ENCODE measurements at places on chromosomes 4 and X.

- DNase-seq, result no peak
These were observed 57.5 kb upstream of the SORCS2 start for GRCh38 chr4:7134737-7135388.

- DNase-seq, result peak; percentile 86
These were observed 503.3 kb upstream of the FAM241A start for GRCh38 chr4:111641813-111642579.

DNA sequence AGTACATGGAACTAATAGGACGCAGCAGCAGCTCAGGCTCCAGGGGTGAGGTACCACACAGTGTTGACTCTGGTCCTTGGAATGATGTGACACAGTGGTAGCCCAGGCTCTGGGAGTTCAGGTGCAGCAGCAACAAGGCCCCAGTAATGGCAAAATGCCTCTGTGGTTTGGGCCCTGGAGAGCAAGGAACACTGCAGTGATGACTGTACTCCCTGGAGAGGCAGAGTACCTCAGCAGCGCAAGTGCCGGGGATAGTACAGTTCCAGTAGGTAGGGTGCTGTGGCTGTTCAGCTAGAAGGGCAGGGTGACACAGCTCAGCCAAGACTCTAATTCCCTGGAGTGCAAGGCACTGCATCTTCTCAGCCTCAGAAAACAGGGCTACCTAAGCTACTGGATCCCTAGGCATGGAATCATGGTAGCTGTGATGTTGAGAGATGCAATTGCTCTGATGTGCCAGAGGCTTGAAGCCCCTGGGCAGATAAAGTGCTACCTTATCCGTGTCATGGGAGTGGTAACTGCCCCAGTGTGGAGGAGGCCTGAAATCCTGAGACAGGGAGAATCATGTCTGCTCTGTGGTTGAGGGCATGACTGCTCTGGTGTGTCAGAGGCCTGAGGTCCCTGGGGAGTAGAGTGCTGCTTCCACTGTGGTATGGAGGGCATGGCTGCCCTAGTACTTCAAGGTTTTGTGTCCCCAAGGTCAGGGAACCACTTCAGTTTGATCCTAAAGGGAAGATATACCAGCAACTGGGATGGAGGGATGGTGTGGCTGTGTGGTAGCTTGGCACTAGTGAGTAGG, 55.2 kb downstream of the AREG start:
- DNase-seq, result no peak

DNA sequence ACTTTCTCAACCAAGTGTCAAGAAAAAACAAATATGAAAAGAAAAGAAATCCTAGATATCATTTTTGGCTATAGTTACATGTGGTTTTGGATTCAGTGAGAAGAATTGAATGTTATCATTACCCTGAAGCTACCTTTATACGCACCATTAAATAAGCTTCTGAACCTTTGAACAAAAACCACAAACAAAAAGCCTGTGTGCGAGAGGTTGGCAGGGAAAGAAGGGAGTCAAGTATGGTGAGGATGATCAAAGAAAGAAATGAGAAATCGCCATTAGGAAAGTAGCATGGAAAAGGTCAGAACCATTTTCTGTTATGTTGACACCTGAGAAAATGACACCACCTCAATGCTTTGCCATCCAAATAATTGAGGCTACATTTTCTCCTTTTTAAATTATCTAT, 1.2 kb upstream of the SLC7A11 start:
- DNase-seq, result peak; percentile 38

GRCh38 chr4:178423366-178423765, 981.1 kb upstream of the AGA start:
- DNase-seq, result no peak

DNA sequence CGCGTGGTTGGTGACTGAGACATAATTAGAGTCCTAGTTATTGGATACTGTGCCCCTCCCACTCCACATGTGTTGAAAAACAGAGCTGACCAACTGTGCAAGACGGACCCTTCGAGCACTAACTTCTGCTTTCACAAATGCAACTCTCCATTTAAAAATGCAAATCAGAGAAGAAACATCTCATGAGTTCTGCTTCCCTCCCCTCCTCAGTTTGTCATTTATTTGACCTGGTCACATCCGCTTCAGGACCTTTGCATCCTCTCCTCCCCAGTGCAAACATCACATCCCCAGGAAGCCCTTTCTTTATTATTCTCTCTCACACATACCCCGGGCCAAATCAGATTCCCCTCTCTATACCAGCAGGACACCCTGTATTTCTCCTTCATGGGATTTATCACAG, 38.1 kb upstream of the NOCT start:
- DNase-seq, result no peak

DNA sequence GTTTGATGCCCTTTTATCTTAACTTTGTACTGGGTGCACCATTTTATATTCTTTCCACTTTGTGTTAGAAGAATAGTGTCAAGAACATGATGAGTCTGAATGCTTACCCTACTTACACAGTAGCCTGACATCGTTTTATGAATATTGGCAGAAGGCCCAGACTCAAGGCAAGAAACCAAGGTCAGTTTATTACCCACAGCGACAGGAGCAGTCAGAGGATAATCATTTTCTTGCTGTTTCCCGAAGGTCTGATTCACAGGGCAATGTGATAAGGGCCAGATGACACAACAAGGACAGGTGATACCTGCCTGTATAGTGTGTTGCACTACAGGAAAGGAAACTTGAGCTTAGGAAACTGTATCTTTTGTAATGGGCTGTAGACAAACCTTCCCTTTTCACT, 417.4 kb downstream of the SPOCK3 start:
- no peak for DNase-seq

DNA sequence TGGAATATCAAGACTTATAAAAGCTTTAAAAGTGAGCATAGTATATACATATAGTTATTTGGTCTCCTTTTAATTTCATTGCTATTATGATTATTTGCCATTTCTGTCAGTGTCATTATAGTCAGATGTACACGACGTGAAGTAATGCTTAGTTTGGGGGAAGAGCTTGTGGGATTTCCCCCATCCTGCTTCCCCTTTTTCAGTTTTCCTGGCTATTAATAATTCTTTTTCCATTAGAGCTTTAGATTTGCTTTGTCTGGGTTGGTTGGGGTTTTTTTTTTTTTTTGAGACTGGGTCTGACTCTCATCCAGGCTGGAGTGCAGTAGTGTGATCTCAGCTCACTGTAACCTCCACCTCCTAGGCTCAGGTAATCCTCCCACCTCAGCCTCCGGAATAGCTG, 5.4 kb downstream of the ABCE1 start:
- no peak for DNase-seq

DNA sequence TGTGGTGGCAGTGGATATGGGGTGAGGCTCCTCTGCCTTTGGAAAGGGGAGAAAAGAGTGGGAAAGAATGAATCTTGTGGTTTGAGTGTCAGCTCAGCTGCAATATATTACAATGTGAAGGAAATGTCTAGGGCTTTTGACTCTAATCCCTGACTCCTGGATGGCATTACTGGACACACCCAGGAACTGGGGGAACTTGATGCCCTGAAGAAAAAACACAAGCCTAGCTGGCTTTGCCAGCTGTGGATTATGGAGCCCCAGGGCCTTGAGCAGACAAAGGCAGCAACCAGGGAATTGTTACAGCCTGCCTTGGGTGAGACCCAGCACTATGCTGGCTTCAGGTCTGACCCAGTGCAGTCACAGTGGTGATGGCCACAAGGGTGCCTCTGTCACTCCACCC, 57.1 kb upstream of the CYSLTR1 start:
- no peak for DNase-seq

DNA sequence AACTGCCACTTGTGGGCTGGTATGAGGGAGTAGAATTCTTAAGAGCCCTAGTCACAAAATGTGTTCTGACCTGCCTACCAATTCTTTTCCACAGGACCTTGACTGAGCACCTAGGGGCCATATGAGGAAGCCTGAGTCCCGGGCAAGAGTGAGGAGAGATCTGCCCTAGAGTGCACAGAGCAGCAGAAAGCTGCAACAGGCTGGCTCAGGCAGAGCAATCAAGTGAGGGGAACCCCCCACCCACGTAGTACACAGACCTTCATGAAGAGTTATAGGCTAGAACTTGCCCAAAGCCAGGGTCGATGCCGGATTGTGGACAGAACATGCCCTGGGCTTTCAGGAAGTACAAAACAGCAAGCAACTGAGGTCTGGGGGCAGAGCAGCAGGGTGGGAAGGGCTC, 117.0 kb downstream of the SPOCK3 start:
- DNase-seq, result no peak

DNA sequence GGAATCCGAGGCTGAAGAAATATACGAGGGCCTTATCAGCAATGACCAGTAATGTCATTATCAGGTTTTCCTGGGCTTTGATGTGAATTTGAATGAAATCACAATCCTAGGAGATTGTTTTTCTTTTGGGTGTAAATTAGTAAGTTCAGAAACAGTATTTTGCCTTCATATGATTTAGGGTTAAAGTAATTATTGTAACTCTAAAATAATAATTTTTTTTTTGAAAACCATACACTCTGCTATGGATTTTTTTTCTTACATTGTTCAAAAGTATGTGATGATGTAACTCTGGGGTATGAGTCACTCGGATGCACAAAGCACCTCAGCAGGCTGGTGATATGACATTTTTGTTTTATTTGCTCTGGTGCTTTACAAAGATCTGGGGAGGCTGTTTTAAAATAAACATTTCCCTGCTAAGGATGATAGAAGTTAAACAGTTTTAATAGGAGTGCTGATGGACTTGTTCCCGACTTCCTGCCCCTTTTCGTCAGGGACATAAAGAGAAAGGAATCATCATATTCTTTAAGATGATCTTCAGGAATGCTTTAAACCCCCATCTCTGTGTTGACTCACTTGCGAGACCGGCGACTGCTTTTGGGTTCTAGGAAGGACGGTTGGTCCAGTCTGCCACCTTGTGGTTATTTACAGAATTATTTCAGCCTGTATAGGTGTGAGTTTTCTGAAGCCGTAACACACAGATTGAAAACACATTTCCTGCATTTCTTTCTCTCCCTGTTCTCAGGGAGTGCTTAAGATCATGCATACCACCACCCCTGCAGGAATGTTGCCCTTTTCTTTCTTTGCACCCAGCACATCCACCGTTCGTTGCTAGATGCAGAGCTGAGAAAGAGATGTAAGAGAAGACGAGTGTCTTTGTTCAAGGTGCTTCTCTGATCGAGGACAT, 72.5 kb downstream of the RAPGEF2 start:
- DNase-seq, result peak; percentile 54

- no peak for DNase-seq
These were observed 378.9 kb downstream of the SMARCA1 start for GRCh38 chrX:129144172-129145038.

DNA sequence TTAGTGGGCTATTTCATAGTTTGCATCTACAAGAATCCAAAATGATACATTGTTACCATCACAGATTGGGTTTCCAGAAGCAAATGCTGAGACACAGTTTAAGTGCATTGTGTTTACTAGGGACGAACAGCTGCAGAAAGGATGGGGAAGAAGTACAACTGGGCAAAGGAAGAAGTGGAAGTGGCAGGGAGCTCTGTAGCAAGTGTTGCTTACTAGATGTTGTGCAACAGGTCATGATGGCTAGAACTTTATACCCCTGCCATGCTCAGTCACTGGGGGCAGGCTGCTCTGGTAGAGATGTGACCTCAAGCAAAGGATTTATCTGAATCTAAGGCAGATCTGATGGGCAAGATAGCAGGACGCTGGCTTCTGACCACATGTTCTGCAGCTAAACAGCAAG, 76.1 kb upstream of the EMCN start:
- no peak for DNase-seq

GRCh38 chr4:52096048-52096447, 44.9 kb downstream of the SPATA18 start:
- no peak for DNase-seq

DNA sequence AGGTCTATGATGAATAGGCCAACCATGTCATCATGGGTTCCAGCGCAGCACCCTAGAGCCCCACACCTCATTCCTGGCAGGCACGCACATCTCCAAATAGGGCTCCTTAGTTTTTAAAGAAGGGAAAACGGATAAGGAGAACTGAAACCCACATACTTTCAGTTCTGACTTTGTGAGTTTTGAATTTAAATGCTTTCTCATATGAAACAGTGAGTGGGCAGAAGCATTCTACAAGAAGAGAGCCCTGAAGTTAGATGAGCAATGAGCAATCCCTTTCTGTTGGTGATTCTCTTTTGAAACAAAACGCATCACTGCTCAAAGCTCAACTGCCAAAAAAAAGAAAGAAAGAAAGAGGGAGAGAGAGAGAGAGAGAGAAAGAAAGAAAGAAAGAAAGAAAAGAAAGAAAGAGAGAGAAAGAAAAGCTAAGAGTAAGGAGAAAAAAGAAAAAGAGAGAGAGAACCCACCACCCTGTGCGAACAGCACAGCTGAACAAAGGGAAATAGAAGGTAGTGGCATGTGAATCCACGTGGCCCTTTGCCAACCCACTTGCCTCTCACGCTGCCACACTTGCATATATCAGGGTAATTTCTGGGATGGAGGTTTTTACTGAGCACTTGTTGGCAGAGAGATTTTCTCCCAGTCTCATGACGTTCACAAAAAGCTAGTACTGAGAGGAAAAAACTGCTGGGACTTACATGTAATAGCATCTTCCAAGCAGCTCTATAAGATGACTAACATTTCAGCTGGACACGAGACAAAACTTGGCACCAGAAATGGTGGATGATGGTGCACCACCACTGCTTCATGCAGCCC, 31.0 kb downstream of the TMSB4X start:
- DNase-seq, result no peak

- DNase-seq, result no peak
These were observed 36.6 kb downstream of the IGFBP7 start for GRCh38 chr4:57073559-57073958.

DNA sequence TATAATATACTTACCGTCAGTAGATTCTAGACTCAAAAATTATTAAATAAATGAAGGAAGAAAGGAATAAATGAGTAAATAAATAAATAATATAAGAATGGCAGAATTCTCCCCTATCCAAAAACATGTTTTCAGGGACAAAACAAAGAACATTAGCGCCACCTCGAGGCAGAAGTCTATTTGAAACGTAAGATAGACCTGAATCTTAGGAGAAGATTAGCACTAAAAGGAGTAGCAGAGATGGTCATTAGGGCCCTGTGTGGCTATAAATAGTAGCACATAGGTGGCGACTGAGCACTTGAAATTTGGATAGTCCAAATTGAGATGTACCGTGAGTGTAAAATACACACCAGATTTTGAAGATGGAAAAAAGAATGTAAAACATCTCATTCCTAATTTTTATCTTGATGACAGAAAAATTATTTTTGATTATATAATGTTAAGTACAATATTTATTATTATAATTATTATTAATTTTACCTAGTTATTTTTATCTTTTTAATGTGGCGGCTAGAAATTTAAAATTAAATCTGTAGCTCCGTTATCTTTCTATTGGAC, 24.3 kb upstream of the SRD5A3 start:
- DNase-seq, result peak; percentile 62

GRCh38 chr4:142104041-142104440, 467.7 kb downstream of the IL15 start:
- no peak for DNase-seq

GRCh38 chrX:18681996-18682395, 10.1 kb upstream of the RS1 start:
- DNase-seq, result no peak

DNA sequence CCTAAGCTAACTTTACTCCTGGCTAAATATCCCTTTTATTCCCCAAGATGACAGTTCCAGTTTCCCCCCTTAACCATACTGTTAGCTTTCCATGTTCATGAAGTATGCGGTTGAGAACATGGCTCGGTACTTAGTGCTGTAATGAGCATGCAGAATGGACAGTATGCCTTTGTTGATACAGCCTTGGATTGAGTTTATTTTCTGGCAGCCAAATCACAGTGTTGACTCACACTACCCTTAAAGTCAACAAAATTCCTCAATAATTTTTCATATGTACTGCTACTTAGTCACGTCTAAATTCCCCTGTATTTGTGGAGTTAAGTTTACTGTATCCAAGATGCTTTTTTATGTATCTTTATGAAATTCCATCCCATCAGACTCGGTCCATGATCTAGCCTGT, 1.4 kb upstream of the VEGFC start:
- DNase-seq, result no peak

GRCh38 chr4:48341776-48342605, 662 bp downstream of the SLAIN2 start:
- peak; percentile 19 for DNase-seq

Measured in Jurkat, Clone E6-1 (cell line).